Activated CD8-positive, alpha-beta memory T cell treated with anti-CD3 and anti-CD28 coated beads for 1 hour (primary cell): ENCODE measurements at places on chromosomes 11 and 22.

GRCh38 chr22:40654522-40655167, 18.1 kb upstream of the MRTFA start:
- DNase-seq = no peak

GRCh38 chr11:84993386-84993785, 633.8 kb downstream of the DLG2 start:
- DNase-seq = no peak

DNA sequence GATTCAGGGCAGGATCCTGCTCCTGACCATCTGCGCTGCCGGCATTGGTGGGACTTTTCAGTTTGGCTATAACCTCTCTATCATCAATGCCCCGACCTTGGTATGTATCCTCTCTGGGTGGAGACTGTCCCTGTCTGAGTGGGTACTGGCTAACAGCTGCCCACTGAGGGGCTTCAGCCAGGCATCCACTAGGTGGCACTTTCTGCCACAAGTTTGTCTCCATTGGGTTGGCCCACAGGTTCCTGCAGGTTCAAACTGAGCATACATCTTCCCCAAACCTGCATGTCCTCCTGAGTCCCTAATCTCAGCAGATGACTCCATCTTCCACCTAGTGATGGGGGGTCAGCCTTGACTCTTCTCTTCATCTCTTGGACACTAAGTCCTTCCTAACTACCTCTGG, 4.4 kb downstream of the SLC2A11 start:
- no peak for DNase-seq

DNA sequence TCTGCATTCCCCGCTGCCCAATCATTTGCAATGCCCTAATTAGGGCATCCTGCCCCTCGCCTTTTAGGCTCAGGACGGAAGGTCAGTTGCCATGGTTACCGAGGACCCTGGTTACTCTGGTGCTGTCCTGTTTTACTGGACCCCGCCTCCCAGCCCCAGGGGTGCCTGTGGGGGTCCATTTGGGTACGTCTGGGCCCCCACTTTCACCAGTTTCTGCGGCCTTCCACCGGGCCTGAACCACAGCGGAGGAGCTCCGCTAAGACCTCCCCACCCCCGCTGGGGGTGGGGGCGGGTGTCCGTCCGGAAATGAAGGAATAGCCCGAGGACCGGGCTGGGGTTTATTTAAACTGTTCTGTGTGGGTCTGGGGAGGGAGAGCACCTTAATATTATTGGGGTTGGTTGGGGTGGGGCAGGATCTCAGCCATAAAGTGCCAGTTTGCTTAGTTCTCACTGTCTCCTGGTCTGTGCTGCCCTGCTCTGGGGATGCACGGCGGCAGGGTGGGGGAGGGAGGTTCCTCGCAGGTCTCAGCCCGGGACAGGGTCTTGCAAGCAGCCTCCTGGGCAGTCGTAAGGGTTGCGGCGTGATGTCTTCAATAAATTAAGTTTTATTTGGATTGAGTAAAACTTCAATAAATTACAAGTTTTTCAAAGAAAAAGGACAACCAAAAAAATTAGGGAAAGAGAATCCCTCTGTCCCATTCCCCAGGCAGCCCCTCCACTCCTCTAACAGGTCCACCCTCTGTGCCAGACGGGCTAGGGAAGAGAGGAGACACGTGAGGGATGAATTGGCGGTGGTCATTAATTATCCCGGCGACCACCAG, 5.3 kb downstream of the PHOX2A start:
- no peak for DNase-seq

DNA sequence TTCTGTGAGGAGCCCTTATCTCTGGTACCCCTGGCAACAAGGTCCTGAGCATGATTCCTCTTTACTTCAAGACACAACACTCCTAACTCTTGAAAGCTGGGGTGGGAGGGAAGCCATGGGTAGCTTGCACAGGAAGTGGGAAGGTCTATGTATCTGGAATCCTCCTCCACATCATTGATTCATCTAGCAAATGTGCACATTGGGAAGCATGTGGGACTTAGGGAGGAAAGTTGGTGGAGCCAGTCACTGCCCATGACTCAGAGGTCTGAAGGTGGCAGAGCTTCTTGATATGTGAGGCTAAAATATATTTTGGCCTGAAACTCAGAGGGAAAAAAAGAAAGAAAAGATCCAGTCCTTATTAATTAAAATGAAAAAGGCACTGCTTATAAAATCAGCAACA, 1000.9 kb downstream of the DLG2 start:
- no peak for DNase-seq

GRCh38 chr11:69463181-69463994, 18.1 kb upstream of the LINC01488 start:
- no peak for DNase-seq

DNA sequence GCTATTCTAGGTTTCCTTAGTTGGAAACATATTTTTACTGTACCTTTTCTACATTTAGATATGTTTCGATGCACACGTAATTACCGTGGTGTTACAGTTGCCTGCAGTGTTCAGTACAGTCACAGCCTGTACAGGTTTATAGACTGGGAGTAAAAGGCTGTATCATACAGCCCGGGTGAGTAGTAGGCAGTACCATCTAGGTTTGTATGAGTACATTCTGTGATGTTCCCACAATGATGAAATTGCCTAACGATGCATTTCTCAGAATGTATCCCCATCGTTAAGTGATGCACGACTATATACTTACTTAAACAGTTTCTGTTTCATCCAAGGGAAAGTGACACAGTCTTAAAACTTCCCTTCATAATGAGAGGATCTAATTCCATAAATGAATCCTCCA, 13.1 kb upstream of the THY1 start:
- DNase-seq = no peak

- DNase-seq = no peak
Measured at GRCh38 chr11:102116453-102117205, 6.4 kb downstream of the YAP1 start.

DNA sequence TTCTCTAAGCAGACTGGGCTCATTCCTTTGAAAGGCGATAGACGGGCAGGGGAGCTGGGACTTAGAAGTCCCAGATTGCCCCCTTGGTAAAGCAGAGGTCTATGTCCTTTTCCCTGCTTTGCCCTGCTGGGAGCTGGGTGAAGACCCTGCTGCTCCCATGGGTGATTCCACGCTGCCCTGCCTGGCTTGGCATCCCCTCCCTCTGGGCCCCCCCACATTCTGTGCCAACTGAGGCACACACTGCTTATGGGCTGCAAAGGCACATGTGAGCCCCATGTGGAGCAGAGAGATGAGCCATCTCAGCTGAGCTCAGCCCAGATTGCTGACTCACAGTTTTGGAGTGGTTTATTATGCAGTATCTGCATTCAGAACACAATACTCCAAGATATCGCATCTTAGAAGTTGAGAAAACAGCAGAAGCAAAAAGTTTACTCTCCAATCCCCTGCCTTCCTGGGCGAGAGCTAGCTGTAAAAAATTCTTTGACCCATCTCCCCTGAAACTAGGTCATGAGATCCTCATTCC, 127.2 kb downstream of the ST3GAL4 start:
- DNase-seq = no peak

DNA sequence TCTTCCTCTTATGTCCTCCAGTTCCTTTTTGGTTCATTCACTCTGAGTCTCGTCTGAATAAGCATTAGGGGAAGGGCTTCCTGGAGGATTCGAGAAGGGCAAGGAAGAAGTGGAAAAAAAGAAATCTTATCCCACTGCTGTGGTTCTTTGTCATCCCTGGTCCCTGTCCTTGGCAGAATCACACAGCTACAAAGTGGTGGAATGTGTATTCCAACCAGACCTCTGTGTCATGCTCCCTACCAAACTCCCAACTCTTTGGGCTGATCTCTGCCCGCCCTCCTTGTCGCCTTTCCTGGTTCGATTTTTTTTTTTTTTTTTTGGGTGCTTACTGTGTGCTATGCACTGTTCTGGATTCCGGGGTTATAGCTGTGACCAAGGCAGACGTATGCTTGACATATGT, 61.0 kb downstream of the TEAD1 start:
- no peak for DNase-seq

GRCh38 chr11:124043420-124043819, 2.3 kb upstream of the OR10G7 start:
- no peak for DNase-seq

DNA sequence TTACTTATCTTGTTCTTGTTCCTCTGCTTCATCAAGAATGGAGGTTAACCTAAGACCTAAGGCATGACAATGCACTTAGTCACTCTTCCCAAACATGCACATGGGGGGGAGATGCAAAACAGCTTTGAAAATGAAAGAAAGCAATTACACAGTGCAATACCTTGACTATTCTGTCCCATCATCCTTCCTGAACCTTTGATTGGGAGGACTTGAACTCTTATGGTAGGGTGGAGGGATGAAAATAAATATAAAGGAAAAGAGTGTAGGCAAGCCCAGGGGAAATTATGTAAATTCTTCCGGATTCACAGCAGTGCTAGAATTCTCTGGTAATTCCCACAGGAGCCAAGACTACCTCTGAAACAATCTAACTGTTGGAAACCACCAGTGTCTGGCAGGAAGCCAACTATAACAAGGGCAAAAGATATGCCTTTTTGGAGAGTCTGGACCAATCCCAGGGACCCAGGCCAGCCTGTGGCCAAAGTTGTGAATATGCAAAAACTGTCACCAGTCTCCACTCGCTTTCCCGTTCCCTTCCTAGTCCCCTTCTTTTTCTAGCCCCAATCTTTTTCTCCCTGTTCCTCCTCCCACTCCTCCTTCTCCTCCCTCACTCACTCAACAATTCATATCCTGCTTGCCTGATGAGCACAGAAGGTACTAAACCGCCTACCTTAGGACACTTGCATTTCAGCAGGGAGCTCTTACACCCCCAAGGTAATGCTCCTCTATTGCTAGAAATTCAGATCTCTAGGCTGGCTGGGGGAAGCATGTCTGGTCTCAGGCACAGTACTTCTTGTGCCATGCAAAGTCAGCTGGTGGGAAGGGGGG, 2.5 kb upstream of the RCN1 start:
- DNase-seq = no peak

GRCh38 chr11:123628936-123629683, 25.3 kb downstream of the SCN3B start:
- no peak for DNase-seq

- DNase-seq = no peak
Measured at GRCh38 chr22:44632541-44633396, 69.2 kb upstream of the PRR5 start.

GRCh38 chr11:96088914-96089313, 165.0 kb upstream of the MTMR2 start:
- DNase-seq = no peak

- DNase-seq = no peak
Measured at GRCh38 chr11:96763244-96763643, 373.4 kb downstream of the JRKL start.

DNA sequence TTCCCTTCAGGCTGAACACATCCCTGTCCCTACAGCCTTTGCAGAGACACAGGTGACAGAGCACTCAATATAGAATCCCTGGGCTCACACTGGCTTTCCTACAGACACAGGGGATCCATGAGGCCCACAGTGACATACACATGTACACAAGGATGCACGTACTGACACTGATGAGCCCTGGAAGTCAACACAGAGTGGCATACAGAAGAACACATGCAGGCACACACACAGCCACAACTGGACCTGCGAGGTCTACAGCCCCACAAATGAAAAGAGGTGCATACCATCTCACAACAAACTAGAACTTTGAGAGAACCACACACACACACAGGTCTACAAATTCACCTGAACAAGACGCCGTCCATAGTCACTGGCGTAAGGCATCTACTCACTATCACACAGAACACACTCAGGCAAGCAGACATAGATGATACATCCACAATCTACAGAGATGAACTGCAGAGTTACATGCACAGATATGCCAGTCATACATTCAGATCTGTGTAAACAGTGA, 3.5 kb upstream of the ZNF74 start:
- DNase-seq = no peak

DNA sequence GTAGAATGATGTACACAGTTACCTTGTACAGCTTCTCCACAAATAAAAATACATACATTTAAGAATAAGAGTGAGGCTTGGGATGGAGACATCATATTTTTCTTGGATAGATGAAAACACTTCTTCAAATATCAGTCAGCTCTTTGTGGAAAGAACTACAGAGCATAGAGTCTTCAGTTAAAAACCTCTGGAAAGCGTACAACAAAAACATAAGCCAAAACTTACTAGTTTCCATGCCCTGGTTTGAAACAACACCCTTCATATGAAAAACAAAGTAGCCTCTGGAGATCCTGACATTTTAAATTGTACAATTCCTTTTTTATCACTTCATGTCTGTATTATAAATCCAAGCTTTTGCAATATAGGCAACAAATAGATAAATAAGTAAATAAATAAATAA, 7.0 kb upstream of the CEP126 start:
- no peak for DNase-seq

DNA sequence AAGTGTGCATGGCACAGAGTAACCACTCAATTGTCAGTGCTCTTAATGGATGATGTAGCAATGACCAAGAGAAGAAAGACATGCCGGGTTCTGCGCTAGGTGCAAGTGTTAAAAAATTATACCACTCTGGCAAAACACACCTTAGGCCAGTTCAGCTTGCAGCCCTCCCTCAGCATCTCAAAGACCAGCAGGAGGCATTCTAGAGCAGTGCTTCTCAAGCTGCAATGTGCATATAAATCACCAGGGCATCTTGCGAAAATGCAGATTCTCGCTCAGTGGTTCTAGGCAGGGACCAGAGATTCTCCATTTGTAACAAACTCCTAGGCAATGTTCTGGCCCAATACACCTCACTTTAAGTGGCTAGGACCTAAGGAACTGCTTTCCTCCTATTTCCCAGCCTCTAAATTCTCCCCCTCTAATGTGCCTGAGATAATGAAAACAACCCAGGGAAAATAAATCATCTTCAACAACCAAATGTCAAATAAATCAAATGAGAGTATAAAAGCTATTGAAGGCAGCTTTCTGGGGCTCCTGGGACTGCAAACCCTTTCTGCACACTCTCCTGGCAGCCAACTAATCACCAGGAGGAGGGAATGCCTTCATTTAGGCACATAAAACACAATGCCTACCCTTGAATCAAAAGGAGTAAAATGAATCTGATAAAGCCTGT, 337.2 kb upstream of the API5 start:
- no peak for DNase-seq

GRCh38 chr11:90428836-90429235, 206.0 kb upstream of the CHORDC1 start:
- DNase-seq = no peak
